SIG-M5 (cell line): ENCODE measurements at places on chromosomes 11 and 22.

- DNase-seq: no peak
Observed at GRCh38 chr11:6468712-6469495, 4.8 kb downstream of the TRIM3 start.

GRCh38 chr11:124627546-124627945 lies 4.9 kb downstream of the TBRG1 start:
- no peak for DNase-seq

DNA sequence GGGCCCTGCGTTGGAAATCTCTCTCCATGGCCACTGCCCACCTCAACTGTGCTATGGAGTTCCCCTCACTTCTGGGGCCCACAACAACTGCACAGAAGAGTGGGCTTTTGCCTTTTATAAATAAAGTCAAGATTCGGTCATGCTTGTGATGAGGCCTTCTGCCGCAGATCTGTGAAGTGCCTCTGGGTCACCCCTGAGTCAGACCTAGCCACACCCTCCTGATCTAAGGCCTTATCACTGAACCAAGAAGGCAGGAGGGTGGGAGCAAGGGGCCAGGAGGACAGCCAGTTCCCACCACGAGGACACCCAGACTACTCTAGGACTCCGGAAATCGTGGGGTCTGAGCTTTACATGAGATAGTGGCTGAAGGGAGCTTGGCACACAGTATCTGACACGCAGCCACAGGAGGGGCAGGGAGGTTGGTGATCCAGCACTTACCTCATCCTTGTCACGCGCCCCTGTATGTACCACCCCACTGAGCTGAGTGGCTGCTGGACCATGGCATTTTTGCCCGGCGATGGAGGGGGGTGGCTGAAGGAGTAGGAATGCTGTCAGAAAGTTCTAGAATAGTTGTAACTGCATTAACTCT lies 115.7 kb downstream of the ABTB2 start:
- DNase-seq: no peak

DNA sequence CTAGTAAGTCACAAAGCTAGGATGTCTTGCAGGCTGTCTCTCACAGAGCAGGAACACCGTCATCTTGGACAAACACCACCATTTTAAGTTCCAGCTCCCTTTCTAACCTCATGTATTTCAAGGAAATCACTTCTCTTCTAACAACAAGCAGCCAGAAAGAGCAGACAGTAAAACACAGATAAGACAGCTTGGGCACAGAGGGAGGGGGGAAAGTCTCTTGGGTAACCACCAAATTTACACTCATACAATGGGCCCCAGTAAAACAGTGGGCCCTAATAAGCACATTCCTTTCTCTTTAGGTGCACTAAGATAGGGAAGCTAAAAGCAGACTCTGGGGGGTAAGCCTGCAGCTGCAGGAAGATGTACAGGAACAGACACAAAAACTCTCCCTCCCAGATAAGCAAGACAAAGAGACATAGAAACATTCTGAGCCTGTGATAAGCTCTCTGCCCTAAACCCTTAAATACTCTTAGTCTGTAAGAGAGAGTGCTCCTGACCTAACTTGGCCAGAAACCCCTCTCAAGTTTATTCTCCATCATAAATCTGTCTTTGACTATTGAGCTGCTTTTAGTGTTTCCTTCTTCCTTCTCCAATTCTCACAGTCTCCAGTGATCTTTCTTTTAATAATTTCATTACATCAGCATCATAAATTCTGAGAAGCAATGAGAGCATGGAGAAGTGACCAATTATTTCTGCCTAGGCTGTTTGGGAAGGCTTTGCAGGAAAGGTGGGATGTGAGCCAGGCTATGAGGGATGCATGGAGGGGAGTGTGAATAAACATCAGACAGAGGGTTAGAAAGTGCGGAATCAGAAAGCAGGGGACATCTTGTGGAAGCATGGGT lies 7.4 kb downstream of the OR10D3 start:
- no peak for DNase-seq

GRCh38 chr11:31651822-31652221 lies 142.3 kb downstream of the ELP4 start:
- no peak for DNase-seq

DNA sequence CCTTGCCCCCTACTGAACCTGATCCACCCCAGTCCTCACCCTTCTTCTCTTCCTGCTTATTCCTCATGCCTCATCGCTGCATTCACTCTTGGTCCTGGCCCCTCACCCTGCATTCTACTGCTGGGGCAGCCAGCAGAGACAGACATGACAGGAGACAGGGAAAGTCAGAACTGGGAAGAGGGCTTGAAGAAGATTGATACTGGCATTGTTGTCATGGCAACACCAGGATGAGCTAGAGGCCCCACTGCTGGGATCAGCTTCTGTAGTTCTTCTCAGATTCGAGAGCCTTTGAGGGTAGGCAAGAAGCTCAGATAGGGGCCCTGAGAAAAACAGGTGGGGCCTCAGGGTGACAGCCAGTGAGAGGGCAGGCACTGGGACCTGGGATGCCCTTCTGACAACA lies 264.3 kb downstream of the MIAT start:
- DNase-seq: no peak

- no peak for DNase-seq
Observed at GRCh38 chr11:27184458-27185312, 144.1 kb downstream of the BBOX1 start.
